Glutamatergic neuron (in vitro differentiated cells): ENCODE measurements at places on chromosomes 12 and 14. TPM values are rescaled to one million over a fixed set of nuclear protein-coding genes. Genes with fewer than 3 reads are reported as not detected.
A peak's percentile ranks its signal among the peaks of the same experiment; 100 is the strongest.

GRCh38 chr12:61915420-61915819 lies 344.8 kb upstream of the USP15 start:
- no peak overlapping the region for H3K4me3 ChIP-seq
- H3K36me3 ChIP-seq: no peaks in the 10 kb centered on the region
- no peaks in the 10 kb centered on the region for H3K27me3 ChIP-seq

DNA sequence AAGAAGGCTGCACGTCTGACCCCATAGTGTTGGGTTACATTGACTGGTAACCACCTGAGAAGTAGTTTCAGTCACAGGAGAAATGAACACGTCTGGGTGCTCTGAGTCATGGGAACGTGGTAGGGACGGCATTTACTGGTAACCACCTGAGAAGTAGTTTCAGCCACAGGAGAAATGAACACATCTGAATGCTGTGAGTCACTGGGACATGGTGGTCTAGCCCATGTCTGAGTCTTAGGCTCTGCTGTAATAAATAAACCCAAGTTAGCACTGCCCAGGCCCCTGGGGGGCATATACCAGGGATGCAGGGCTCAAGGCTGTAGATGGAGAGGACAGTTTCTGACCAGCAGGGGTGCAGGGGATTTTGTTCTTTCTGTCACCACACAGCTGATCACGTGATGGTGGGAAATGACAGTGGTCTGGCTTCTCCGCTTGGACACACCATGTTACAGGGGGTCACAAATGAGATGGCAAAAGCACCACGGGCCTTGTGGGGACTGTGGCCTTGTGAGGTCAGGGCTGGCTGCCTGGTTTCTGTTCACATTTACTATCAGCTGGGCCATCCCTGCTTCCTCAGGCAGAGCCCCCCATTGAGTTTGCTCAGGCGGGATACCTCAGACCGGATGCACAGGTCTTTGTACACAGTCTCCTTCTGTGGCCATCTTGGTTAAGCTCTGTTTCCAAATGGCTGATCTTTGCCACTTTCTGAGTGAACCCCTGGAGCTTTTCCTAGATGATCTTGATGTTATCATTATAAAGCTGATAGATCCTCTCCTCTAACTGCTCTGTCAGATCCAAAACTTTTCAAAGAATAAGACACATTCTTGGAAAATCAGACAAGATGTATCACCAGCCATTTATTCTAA lies 9.8 kb upstream of the C12orf42 start:
- H3K27ac ChIP-seq: no peak overlapping the region
- no peaks in the 10 kb centered on the region for H3K36me3 ChIP-seq
- no peak overlapping the region for H3K4me3 ChIP-seq

GRCh38 chr14:105173145-105173544 lies 4.6 kb upstream of the JAG2 start:
- no peak overlapping the region for H3K4me3 ChIP-seq
- no peaks in the 10 kb centered on the region for H3K36me3 ChIP-seq
- DNase-seq: no peak

DNA sequence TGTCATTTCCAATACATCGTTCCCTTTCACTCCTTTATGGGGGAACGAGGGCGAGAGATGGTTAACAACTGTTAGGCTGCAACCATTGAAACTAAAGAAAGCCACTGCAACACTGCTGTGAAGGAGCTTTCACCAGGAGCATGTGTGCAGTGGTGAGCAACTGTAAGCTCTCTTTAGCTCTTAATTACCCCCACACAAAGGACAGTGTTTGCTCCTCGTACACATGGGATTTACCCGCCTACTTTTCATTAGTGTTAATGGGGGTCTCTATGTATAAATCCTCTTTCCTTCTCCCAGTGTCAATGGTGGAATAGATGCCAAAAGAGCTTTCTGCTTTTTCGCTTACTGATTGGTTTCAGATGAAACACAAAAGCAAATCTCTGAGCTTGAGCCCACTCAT lies 343.1 kb downstream of the FLRT2 start:
- H3K27me3 ChIP-seq: peaks cover 4% of the 10 kb centered on the region
- H3K4me3 ChIP-seq: no peak overlapping the region
- peaks cover 9% of the 10 kb centered on the region for H3K4me1 ChIP-seq
- peak overlapping the region; percentile 94 for H3K27ac ChIP-seq
- DNase-seq: no peak
- H3K36me3 ChIP-seq: no peaks in the 10 kb centered on the region

DNA sequence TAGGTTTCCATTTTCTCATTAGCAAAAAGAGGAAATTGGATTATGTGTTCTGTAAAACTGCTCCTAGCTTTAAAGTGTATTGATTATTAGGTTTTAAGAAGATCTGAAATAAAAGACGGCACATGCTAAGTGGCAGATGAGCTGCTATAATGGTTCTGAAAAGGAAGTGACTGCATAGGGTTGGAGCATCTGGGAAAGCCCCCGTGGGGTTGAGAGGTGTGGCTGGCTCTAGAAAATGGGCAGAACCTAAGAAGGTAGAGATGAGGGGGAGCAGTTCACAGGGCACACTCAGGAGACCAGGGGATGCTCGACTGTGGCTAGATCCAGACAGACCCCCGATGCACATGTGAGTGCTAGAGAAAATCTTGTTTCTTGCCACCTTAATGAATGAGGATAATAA lies 1.9 kb downstream of the IFNG-AS1 start:
- no peaks in the 10 kb centered on the region for H3K36me3 ChIP-seq
- H3K27me3 ChIP-seq: no peaks in the 10 kb centered on the region
- peaks cover 25% of the 10 kb centered on the region for H3K4me1 ChIP-seq
- H3K27ac ChIP-seq: peak overlapping the region; percentile 71

GRCh38 chr14:100504372-100505078 lies 82.7 kb downstream of the BEGAIN start:
- H3K27ac ChIP-seq: no peak overlapping the region
- DNase-seq: no peak
- H3K27me3 ChIP-seq: peaks cover 3% of the 10 kb centered on the region
- H3K36me3 ChIP-seq: peaks cover 10% of the 10 kb centered on the region

DNA sequence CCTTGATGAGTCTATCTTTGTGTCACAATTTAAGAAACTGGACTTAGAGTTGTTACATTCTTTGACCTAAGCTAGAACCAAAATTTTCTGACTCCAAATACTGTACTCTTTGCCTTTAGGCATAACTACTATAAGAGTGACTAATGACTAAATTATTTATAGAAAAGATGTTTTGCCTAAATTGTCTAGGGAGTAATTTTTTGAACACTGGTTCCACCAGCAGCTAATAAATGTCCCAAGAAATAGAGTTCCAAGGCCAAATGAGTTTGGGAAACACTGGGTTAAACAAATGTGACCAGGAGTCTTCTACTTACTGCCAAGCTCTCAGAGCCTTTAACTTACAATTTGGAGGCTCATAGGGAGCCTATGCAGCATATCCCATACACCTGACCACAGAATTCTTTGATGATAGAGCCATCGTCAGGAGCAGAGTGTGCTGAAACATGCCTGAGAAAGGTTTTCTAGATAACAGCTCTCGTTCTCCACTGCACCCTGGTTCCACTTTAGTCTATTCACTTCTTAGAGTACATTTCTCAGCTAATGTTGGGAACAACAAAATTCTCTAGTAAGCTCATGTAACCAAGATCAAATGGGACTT lies 215.9 kb upstream of the HMGA2 start:
- no peak overlapping the region for H3K27ac ChIP-seq
- H3K36me3 ChIP-seq: no peaks in the 10 kb centered on the region
- no peak for DNase-seq
- H3K4me1 ChIP-seq: peaks cover 6% of the 10 kb centered on the region
- no peak overlapping the region for H3K4me3 ChIP-seq
- H3K27me3 ChIP-seq: no peaks in the 10 kb centered on the region

Gene CAPS2
- 6.8 TPM for total RNA-seq

Gene NOP9
- 29.2 TPM for total RNA-seq

Gene GPRC5A
- not detected for total RNA-seq

DNA sequence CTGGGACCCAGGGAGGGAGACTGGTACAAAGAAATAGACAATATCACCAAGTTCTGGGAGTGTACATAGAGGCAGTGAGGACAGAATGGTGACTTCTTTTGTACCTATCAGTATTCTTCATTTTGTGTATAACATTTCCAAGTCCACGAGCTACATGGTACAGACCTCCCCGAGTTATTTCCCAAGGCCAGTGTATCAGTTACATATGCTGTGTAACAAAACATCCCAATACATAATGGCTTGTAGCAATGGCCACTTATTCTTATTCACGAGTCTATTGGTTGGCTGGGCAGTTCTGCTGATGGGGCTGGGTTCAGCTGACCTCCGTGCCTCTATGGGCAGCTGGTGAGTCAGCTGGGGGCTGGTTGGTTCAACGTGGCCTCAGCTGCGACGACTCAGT lies 98.7 kb upstream of the RFLNA start:
- H3K4me3 ChIP-seq: no peak overlapping the region
- DNase-seq: no peak
- H3K27ac ChIP-seq: no peak overlapping the region
- H3K36me3 ChIP-seq: peaks cover 14% of the 10 kb centered on the region
- peaks cover 2% of the 10 kb centered on the region for H3K27me3 ChIP-seq

DNA sequence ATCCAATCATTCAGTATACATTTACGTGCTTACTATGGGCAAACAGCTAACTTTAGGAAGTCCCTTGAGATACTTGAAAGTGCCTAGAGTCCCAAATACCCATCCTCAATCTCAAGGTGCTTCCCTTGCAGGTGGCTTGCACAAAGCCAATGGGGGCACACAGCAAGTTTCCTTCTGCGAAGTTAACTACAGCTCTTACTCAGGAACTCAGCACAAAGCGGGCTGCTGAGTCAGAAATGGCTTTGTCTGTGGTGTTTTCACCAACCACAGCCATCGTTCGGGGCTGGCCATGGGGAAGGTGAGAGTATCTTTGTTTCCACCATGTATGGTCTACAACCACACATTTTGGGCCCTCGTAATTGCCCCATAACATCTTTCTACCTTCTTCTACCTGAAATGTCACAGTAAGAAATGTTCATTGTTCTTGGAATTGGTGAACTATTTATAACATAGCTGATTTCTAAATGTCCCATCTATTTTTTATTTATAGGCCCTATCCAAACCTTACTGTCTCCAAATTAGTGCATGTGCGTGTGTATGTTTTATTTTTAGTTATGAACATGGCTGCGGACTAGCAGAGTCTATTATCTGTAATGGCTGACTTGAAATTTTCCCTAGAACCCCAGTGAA lies 13.9 kb downstream of the MFAP5 start:
- no peak overlapping the region for H3K27ac ChIP-seq
- H3K4me1 ChIP-seq: no peaks in the 10 kb centered on the region
- no peak for DNase-seq

- peaks cover 4% of the 10 kb centered on the region for H3K4me1 ChIP-seq
- DNase-seq: peak; percentile 21
- H3K27me3 ChIP-seq: no peaks in the 10 kb centered on the region
Measured at GRCh38 chr14:104892531-104893434, 27.7 kb downstream of the CEP170B start.

DNA sequence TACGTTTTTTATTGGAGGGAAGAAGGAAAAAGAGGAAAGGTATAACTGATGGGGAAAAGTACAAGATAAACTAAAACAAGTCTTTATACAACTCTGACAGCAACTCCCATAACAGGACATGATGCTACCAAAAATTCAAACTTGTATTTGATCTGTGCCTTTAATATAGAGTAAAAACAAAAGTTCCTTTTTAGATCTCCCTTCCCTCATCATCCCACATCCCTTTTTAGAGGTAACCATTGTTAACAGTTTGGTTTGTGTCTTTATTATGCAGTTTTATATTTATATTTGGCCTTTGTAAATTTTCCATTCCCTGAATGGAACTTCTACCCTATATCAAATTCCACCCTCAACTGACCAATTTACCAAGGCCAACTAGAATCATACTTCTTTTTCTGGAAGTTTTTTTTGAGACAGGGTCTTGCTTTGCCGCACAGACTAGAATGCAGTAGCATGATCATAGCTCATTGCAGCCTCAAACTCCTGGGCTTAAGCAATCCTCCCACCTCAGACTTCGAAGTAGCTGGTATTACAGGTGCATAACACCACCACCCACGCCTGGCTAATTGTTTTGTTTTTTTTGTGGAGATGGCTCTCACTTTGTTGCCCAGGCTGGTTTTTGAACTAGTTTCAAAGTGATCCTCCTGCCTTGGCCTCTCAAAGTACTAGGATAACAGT lies 36.9 kb downstream of the RAB21 start:
- H3K4me3 ChIP-seq: no peak overlapping the region
- H3K36me3 ChIP-seq: no peaks in the 10 kb centered on the region
- H3K27me3 ChIP-seq: no peaks in the 10 kb centered on the region
- DNase-seq: no peak
- no peaks in the 10 kb centered on the region for H3K4me1 ChIP-seq

- peaks cover 7% of the 10 kb centered on the region for H3K27me3 ChIP-seq
- no peak overlapping the region for H3K4me3 ChIP-seq
- H3K27ac ChIP-seq: no peak overlapping the region
- DNase-seq: no peak
- H3K36me3 ChIP-seq: peaks cover 12% of the 10 kb centered on the region
Measured at GRCh38 chr12:117087808-117088207, 11.4 kb downstream of the TESC start.

Gene TMEM120B
- total RNA-seq: 205 TPM

- H3K36me3 ChIP-seq: no peaks in the 10 kb centered on the region
- H3K4me3 ChIP-seq: no peak overlapping the region
- DNase-seq: no peak
- H3K27me3 ChIP-seq: peaks cover 4% of the 10 kb centered on the region
- H3K4me1 ChIP-seq: peaks cover 8% of the 10 kb centered on the region
Measured at GRCh38 chr14:56895154-56895553, 84.9 kb upstream of the OTX2 start.

Gene GLT1D1
- total RNA-seq: 4.4 TPM

Gene OR6C70
- not detected for total RNA-seq

Gene ARMH4
- 57.1 TPM for total RNA-seq

DNA sequence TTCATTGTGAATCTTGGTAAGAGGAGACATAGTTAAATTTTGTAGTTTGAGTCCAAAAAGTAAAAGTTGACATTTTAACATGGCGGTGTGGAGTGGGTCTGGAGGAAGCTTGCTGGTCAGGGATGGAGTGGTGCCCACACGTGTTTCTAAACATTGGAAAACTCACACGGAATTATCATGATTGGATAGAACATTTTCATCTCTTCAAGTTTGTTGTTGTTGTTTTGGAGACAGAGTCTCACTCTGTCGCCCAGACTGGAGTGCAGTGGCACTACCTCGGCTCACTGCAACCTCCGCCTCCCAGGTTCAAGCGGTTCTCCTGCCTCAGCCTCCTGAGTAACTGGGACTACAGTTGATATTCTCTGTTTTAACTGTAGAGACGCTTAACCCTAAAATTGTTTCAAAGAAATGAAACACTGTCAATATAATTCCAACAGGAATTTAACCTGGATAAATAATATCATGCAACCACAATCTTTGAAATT lies 502 bp upstream of the MBIP start:
- peaks cover 5% of the 10 kb centered on the region for H3K27me3 ChIP-seq
- no peak for DNase-seq
- peak overlapping the region; percentile 91 for H3K4me3 ChIP-seq
- no peaks in the 10 kb centered on the region for H3K36me3 ChIP-seq
- no peak overlapping the region for H3K27ac ChIP-seq

Gene LYZ
- 0.37 TPM for total RNA-seq

Gene MYRFL
- total RNA-seq: not detected

Gene AQP2
- total RNA-seq: not detected

Gene WNT1
- total RNA-seq: not detected

Gene SCFD1
- total RNA-seq: 68.9 TPM

GRCh38 chr12:29223426-29223825 lies 74.3 kb downstream of the FAR2 start:
- no peaks in the 10 kb centered on the region for H3K27me3 ChIP-seq
- H3K36me3 ChIP-seq: peaks cover 9% of the 10 kb centered on the region
- no peaks in the 10 kb centered on the region for H3K4me1 ChIP-seq
- H3K27ac ChIP-seq: no peak overlapping the region
- no peak overlapping the region for H3K4me3 ChIP-seq

Gene LRRC74A
- total RNA-seq: not detected

- H3K4me1 ChIP-seq: peaks cover 9% of the 10 kb centered on the region
- H3K36me3 ChIP-seq: no peaks in the 10 kb centered on the region
- no peak overlapping the region for H3K27ac ChIP-seq
- no peak overlapping the region for H3K4me3 ChIP-seq
- DNase-seq: no peak
Measured at GRCh38 chr12:64061868-64062375, 160.2 kb downstream of the KICS2 start.
